Prostate gland (tissue), 2 donors: ENCODE measurements at places on chromosomes 2 and 18. TPM values are rescaled to one million over a fixed set of nuclear protein-coding genes. Genes with fewer than 3 reads are reported as not detected.
A peak's percentile ranks its signal among the peaks of the same experiment; 100 is the strongest.

The CYP27C1 gene
- total RNA-seq, result 1.8 TPM

The ZDBF2 gene
- 8.1 TPM for total RNA-seq

The CFAP65 gene
- 4.4 TPM for total RNA-seq

The ALK gene
- total RNA-seq, result 1.2 TPM

The CHRNG gene
- total RNA-seq, result not detected

The CRACDL gene
- total RNA-seq, result 20.8 TPM

The KCNG2 gene
- total RNA-seq, result 3.7 TPM

The GAD1 gene
- 16.7 TPM for total RNA-seq

The ABCA12 gene
- 0.68 TPM for total RNA-seq

The MC4R gene
- total RNA-seq, result not detected

The ERFE gene
- total RNA-seq, result not detected

The RIF1 gene
- 28.1 TPM for total RNA-seq

The HTR2B gene
- not detected for total RNA-seq

GRCh38 chr2:127448526-127448925, 30.3 kb downstream of the PROC start:
- no peak for DNase-seq

- no peak for DNase-seq
Observed at GRCh38 chr18:10441472-10441871, 13.0 kb upstream of the APCDD1 start.

DNA sequence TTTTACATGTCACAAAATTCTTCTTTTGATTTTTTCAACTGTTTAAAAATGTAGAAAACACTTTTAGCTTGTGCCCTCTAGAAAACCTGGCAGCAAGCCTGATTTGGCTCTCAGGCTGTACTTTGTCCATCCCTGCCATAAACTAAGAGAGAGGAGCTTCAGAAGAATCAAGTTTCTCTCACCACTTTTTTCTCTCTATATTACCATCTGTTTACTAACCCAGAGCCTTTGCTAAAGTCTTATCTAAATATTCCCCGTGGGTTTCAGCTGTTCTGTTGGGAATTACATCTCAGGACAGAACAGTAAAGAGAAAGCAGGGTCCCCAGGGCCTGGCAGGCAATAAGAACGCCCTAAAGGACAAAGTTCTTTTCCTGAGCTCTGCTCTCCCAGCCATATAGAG, 409.1 kb upstream of the CRIM1 start:
- no peak for DNase-seq

GRCh38 chr2:71008342-71008741, 13.7 kb upstream of the TEX261 start:
- no peak for DNase-seq

- DNase-seq, result peak; percentile 61
Observed at GRCh38 chr2:112031473-112032223, 23.4 kb upstream of the TMEM87B start.

GRCh38 chr2:47089083-47089464, 66.0 kb downstream of the STPG4 start:
- DNase-seq, result no peak

- no peak for DNase-seq
Observed at GRCh38 chr2:58620093-58620492, 379.0 kb upstream of the FANCL start.

DNA sequence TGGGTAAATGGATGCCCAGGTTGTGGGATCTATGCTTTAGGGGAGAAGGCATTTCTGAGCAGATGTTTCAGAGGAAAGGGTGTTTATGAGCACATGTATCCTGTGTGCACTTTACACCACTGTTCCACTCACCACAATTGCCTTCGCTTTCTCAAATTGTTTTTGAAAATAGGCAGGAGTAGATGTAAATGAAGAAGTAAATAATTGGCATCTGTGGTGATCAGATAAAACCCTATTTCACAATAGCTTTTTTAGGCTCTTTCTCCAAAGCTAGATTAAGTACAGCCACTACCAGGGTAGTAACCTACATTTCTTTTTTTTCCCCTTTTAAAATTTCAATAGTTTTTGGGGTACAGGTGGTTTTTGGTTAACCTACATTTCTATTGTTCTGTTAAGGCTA, 40.6 kb downstream of the TMEM178A start:
- no peak for DNase-seq

- DNase-seq, result no peak
Observed at GRCh38 chr2:197848602-197849001, 44.2 kb downstream of the PLCL1 start.

DNA sequence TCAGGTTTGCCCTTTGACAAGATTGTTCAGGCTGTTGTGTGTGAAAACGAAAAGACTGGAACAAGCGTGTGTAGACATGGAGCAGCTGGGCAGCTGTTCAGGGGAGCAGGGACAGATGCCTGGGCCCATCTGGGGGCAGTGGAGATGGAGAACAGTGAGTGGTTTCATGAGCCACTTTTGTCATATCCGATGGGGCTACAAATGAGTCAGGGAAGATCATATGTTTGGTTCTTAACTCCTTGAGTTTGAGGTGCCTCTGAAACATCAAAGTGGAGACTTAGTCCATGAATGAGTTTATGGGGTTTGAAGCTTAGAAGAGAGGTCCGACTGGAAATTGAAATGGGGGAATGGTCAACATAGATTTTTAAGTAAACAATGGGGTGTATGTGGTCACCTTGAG, 9.3 kb upstream of the PLB1 start:
- DNase-seq, result no peak

DNA sequence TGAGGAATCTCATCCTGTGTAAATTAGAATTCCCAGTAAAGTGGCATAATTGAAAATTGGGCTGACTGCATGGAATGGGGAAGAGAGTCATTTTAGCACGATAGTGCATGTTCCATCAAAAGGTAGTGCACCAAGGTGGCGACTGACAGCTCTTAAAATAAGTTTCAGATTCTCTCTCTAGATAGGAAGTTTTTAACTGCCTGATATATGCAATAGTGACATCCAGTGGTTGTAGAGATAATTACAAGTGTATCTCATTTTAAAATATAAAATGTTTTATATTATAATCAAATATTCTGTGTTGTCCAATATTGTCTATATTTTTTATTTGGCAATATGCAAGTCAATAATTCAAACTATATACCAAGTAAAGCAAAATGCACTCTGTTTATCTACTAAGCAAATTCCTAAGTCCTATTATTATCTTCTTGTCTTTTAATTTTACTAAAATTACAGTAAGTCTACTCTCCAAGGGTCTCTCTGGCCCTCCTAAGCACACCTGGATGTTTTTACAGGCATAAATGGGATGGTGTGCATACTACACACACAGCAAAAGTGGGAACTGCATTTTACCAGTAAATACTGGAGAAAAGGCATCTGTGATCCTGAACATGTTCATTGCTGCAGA, 397.7 kb upstream of the HNRNPA3 start:
- DNase-seq, result no peak

- DNase-seq, result no peak
Observed at GRCh38 chr2:110215091-110215490, 2.7 kb upstream of the MTLN start.

- no peak for DNase-seq
Observed at GRCh38 chr2:186697536-186697935, 3.7 kb downstream of the FAM171B start.

GRCh38 chr18:60649107-60649506, 276.5 kb upstream of the MC4R start:
- DNase-seq, result no peak

- DNase-seq, result no peak
Observed at GRCh38 chr2:29544031-29544430, 377.4 kb downstream of the ALK start.

- no peak for DNase-seq
Observed at GRCh38 chr2:38064801-38065501, 11.0 kb downstream of the CYP1B1 start.

DNA sequence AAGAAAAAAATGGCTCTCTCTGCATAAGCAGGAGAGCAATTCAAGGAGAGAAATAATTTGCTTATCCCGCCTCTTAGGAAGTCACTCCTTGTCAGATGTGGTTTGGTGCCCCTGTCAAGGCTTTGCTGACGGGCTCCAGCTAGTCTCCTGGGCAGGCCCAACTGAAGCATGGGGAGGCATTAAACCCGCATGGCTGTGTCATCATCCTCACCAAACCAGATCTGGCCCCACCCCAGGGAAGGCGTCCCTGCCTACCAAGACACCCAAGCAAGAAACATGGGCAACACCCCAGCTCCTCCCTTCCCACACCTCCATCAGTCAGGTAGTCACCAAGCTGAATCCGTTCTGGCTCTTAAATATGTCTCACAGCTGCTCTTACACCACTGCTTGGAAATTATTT, 108.0 kb downstream of the SGPP2 start:
- no peak for DNase-seq

DNA sequence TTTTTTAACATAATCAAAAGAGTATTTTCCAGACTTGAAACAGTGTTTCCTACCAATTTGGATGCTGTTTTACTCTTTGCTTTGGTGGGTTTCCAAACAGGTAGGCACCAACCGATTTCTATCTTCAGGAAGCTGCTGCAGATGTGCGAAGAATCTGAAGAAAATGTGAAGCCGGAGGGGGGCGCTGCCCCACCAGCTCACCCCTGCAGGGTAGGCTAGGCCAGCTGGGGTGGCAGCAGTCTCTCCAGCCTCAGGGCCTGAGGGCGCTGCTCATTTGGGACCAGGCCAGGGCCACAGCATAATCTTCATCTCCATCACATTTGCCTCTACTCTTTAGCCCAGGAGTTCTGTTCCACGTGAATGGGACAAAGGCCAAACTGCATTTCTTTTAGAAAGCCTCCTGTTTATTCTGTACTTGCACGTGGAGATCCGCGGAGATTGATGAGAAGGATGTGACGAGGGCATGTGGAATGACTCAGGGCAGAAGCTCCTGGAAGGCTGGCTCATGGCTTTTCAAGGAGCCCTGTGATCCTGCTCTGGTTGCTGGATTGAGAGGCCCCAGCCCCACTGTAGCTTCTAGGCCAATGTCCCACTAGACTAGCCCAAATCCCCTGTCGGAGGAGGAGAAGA, 84.2 kb upstream of the FAM136A start:
- no peak for DNase-seq

DNA sequence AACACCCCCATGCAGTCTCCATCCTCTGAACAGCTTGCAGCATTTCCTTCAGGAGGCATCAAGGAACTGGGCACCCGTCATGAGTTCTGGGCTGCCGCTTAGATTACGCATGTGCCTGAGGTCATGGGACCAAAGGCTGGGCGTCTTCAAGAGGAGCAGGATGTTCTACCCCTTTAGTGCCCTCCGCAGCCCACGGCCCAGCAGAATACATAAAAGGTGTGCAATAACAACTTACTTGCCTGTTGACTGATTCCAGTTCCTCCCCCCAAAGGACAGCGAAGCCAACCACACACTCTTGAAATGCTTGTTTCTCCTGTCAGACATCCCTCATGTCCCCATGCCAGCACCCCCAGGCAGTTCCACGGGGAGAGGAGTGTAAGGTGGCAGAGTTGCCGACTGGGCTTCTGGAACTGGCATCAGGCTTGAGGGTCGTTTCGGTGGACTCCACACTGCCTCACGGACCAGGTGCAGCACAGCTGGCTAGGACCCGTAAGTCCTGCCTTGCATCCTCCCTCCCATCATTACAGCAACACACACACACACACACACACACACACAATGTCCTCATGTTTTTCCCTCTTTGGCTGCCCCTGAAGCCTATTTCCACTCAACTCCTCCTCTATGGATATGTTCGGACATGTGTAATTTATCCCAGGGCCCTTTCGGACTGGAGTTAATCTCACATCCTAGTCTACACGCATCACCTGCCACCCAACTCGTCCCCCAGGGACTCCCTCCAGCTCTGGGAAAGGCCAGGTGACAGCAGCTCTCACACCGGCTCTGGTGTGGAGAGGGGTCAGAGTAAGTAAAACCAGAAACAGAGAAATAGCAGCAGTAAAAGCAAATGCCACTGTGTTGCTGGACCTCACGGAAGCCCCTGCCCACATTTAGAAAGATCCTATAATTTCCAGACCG, 200.7 kb downstream of the BCL11A start:
- DNase-seq, result peak; percentile 17
